ENCODE measurements at places on chromosomes 11 and 22.

- no peak for DNase-seq
Measured at GRCh38 chr11:112118176-112118575, 31.5 kb downstream of the SDHD start.

- no peak for DNase-seq
Measured at GRCh38 chr11:109112821-109113280, 309.1 kb upstream of the C11orf87 start.

DNA sequence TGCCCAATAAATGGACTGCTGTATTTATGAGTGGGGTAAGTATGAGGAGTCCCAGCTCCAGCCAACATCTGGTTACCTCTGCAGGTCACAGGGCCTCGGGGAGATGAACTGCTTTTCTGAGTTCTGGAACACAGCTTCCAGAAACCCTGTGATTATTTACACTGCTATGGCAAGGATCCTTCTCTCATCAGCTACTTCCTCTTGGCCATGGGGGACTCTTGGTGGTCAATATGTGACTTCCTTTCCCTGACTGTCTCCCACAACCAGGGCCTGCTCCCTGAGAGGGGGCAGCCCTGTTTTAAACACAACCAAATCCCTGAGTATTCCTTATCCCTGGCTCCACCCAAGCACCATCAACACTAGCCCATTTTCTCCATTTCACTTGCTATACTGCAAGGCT lies 10.0 kb downstream of the RHOG start:
- DNase-seq = no peak

- DNase-seq = peak; percentile 70
Measured at GRCh38 chr11:133927690-133928627, 28.8 kb downstream of the IGSF9B start.

- DNase-seq = no peak
Measured at GRCh38 chr22:19036523-19037273, 85.5 kb downstream of the DGCR2 start.

DNA sequence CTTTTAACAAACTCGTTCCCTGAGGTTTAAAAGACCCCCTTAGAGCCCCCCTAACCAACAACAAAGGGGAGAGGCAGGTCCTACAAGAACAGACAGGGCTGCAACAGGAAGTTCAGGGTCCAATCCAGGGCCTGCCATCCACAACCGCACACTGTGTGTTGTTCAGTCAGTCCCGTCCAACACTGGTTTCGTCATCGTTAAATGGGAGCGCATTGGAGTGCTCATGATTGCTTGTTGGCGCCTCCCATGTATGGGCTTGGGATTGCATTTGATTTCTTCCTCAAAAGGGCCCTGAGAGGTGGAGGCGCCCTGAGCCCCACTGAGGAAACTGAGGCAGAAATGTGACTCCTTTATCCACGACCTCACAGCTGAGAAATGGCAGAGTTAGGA lies 174.1 kb downstream of the MN1 start:
- DNase-seq = no peak

DNA sequence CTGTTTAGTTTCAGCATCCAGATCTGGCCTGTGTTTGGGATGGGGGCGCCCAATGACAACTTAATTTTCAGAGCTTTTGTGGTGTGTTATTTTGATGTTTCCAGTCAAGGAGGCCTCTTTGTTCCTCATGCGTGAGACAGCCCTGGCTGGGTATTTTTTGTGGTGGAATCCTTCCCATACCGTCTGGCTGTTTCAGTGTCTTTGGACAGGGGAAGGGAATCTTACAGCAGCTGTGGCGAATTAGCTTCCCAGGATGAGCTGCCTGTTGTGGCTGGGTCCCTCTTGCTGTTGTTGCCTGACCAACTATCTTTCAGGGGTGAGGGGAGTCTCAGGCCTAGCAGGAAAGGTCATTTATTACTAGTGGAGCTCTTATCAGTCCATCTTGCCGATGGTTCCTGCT lies 138.8 kb downstream of the ARHGAP20 start:
- DNase-seq = no peak

GRCh38 chr22:50548040-50548920 lies 2.6 kb downstream of the KLHDC7B start:
- peak; percentile 63 for DNase-seq

- no peak for DNase-seq
Measured at GRCh38 chr11:69904974-69905535, 85.8 kb upstream of the FGF3 start.

- DNase-seq = no peak
Measured at GRCh38 chr22:35567351-35568141, 26.9 kb downstream of the RASD2 start.

DNA sequence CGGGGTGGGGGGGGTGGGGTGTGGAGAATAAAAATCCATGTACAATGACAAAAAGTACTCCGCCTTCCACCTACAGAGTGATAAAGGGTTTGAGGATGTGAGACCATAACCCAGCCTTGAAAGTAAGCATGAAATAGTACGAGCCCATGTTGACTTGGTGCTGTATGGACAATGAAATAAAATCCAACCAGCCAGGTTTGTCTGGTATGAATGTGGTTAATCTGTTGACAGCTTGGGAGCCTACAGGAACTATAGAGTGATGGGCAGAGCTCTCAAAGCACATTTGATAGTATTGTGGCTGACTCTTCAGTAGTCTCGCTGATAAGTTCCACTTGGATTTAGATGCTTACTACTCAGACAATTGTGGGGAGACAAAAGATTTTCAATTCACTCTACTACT lies 48.8 kb upstream of the CD44 start:
- no peak for DNase-seq

- DNase-seq = no peak
Measured at GRCh38 chr11:70829134-70829885, 423.1 kb downstream of the SHANK2 start.

Measured in CD4-positive, alpha-beta T cell treated with Interleukin-12 subunit alpha and Interleukin-12 subunit beta, for 1 hour (primary cell).